Endothelial cell of umbilical vein (primary cell): ENCODE measurements at places on chromosomes 11 and 22.

GRCh38 chr11:12811861-12812260 lies 137.6 kb downstream of the TEAD1 start:
- DNase-seq, result no peak

DNA sequence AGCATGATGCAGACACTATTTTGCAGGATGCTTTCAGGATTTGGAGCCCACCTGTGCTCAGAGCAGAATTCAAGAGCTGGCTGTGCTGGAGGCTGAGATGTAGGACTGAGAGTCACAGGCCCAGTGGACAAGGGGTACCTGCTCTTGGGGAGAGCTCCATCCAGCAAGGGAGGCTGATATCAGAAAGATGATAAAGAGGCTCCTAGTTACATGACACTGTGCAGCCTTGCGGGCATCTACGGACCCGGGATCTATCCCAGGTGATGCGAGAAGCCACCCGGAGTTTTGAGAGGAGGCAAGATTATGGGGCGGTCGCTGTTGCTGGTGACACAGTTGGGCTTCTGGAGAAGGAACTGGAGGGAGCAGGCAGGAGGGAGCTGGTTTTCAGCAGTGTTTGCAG lies 579.0 kb downstream of the TBC1D22A start:
- no peak for DNase-seq

DNA sequence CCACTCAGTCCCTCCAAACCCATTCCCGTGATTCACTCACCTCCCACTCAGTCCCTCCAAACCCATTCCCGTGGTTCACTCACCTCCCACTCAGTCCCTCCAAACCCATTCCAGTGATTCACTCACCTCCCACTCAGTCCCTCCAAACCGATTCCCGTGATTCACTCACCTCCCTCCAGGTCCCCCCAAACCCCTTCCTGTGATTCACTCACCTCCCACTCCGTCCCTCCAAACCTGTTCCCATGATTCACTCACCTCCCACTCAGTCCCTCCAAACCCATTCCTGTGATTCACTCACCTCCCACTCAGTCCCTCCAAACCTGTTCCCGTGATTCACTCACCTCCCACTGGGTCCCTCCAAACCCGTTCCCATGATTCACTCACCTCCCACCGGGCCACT lies 639.6 kb downstream of the BRD1 start:
- DNase-seq, result no peak

DNA sequence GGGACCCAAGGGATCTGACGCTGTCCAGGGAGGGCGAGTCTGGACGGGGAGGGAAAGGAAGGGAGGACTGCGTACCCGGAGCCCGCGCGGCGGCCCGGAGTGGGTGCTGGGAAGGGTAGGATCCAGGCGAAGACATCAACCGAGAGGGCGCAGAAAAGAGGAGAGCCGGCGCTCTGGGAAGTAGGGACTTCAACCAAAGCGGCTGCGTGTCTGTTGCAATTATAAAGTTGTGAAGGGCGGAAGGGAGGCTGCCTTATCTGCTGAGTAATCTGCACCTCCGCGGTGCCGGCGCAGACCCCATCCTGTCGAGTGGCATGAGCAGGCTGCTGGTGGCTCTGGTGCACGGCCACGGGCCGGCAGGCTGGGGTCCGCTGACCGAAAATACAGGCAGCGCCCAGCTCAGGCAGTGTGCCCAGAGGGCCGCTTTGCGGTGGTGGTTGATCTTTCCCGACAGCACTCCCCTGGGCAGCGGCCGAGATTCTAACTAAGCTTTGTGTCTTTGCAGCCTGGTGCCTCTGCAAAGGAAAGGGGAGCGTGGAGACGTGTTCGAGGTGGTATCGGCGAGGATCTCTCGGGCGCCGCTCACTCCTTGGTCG lies 978 bp downstream of the C11orf87 start:
- peak; percentile 1 for DNase-seq

GRCh38 chr11:85531191-85531897 lies 95.8 kb downstream of the DLG2 start:
- DNase-seq, result no peak

GRCh38 chr11:133064961-133065360 lies 467.3 kb downstream of the OPCML start:
- no peak for DNase-seq

- no peak for DNase-seq
Measured at GRCh38 chr11:127340438-127340837, 339.9 kb upstream of the KIRREL3 start.

GRCh38 chr11:68673991-68674390 lies 10.4 kb upstream of the GAL start:
- no peak for DNase-seq

GRCh38 chr11:60947700-60948099 lies 4.3 kb downstream of the SLC15A3 start:
- DNase-seq, result no peak

DNA sequence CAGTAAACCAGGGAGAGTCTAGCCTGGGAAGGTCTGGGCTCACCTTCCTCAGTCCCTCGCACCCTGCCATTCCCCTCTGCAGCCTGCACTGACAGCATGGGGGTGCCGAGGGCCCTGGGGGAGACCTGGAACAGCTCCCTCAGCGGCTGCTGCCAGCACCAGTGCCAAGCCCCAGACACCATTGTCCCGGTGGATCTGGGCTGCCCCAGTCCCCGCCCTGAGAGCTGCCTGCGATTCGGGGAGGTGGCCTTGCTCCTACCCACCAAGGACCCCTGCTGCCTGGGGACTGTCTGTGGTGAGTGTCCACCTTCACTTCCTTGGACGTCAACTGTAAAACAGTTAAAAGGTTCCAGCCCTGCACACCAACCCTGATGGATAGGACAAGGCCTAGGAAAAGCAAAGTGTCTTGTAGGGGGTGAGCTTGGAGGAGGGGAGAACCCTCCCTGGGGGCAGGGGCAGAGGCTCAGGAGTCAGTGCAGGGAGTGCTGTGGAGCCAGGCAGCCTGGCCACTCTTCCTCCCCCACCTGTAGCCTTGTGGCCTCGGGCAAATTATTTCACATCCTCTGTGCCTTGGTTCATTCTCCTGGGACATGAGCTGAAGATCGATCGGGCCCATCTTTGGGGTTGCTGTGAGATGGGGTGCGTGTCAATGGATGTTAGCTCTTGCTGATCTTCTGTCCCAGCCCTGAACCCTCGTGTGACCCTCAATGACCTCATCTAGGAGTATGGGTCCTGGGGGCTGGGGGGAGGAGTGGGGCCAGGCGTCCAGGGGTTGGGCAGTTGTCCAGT lies 85.2 kb upstream of the MYOD1 start:
- no peak for DNase-seq

GRCh38 chr22:44648085-44648820 lies 53.8 kb upstream of the PRR5 start:
- no peak for DNase-seq

DNA sequence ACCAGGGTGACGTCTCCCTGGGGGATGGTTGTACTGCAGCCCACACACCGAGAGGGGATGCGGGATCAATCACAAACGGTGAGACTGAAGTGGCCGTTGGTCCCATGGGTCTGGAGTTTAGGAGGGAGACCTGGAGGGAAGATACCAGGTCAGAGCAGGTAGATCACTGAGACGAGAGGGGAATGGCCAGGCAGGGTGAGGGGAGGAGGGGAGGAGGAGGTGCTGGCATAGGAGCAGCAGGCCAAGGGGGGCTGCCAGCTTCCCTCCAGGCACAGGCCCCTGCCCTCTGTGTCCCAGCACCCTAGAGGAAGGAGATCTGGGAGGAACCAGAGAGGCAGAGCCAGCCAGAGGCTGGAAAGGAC lies 7.0 kb downstream of the MAPK8IP2 start:
- no peak for DNase-seq

GRCh38 chr11:57648801-57649735 lies 644 bp downstream of the YPEL4 start:
- DNase-seq, result no peak

GRCh38 chr11:69380921-69381581 lies 87.1 kb downstream of the MYEOV start:
- no peak for DNase-seq

DNA sequence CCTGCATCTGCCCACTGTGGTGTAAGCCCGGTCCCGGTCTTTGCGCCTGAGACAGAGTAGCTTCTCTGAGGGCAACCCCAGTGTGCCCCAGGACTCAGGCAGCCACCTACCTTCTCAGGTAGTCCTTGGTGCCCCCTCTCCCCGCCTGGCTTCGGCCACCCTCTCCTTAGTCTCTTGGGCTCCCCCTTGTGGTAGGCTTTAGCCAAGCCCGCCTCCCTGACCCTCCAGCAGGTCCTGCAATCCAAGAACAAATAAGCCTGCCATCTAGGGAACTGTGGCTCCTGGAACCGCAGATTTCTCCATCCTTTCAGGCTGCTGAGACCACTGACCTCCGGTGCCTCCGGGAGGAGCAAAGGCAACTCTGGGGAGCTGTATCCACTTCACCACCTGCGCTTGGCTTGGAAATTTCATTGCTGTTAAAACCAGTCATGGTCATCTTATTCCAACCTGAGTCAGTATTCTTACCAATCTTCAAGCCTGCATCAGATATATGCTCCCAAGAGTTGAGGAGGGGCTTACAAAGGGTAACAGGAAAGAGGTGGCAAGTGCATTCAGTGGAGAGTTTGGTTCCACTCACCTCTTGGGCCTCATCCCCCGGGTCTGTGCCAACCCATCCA lies 52.8 kb upstream of the TENM4 start:
- DNase-seq, result peak; percentile 40

- no peak for DNase-seq
Measured at GRCh38 chr11:77062924-77063323, 3.8 kb upstream of the CAPN5 start.
